ENCODE measurements at places on chromosomes 16 and 17. TPM values are rescaled to one million over a fixed set of nuclear protein-coding genes. Genes with fewer than 3 reads are reported as not detected.

GRCh38 chr17:491086-492021 lies 138.7 kb upstream of the RPH3AL start:
- DNase-seq: peak; percentile 80

GRCh38 chr16:15822957-15823356 lies 33.9 kb downstream of the MYH11 start:
- no peak for DNase-seq

- no peak for DNase-seq
Measured at GRCh38 chr17:50107790-50108414, 12.8 kb downstream of the PDK2 start.

Gene TRAF4
- 2.4 TPM for total RNA-seq

Gene FSCN2
- total RNA-seq: 0.19 TPM
